D721Med (cell line): ENCODE measurements at places on chromosomes 12 and 14.

- DNase-seq, result no peak
Measured at GRCh38 chr14:73305499-73305898, 68.2 kb downstream of the PAPLN start.

DNA sequence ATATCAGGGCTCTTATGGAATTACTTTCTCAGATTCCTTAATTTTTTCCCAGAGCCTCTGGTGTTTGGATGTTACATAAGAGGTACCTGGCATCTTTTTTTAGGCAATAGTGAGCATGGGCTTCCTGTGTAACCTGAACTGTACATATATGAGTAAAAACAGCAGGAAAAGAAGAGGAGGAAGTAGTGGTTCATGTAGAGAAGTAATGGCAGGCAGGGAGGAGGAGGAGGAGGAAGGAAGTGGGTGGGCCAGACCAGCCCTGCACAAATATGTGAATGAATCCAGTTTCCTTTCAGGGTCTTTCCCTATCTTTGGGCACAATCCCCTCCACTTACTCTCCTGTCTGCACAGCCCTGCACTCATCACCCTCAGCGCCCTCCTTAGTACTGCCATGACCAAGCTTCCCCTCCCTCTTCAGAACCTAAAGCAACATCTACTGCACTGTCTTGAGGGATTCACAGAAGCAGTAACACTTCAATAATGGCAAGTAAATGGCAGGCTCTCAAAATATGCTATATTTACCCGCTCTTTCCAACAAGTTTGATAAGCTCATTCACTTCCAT lies 40.9 kb upstream of the GSG1 start:
- no peak for DNase-seq

GRCh38 chr12:50633955-50634354 lies 129.2 kb downstream of the DIP2B start:
- DNase-seq, result no peak

GRCh38 chr12:3367750-3368444 lies 123.1 kb upstream of the PRMT8 start:
- no peak for DNase-seq

- no peak for DNase-seq
Measured at GRCh38 chr12:9049520-9050133, 60.3 kb downstream of the KLRG1 start.

GRCh38 chr12:108995370-108995992 lies 25.4 kb downstream of the SVOP start:
- DNase-seq, result no peak

GRCh38 chr14:100074431-100075100 lies 9.3 kb downstream of the EVL start:
- DNase-seq, result no peak

GRCh38 chr12:19792028-19792427 lies 352.7 kb downstream of the AEBP2 start:
- DNase-seq, result no peak

DNA sequence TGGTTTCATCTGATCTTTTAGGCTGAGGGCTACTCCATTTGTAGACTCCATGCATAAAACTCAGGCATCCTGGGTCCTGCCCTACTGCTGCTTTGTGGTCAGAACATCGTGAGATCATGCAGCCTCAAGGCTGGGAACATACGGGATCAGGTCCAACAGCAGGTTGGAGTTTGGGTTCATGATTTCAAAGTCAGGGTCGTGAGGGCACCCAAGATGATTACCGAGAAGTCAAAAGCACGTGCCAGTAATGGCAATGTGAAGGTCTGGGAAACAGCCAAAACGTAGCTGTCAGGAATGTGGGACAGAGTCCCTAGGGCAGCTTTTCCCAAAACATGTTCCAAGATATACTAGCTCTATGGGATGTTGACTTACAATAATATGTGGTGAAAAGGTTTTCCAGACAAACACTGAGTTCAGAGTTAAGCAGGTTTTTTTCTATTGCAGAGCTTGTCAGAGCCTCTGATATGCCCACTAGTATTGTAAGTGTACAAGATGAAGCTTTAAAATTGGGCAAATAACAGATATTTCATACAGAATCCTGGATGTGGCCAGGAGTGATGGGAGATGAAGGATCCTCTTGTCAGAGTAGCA lies 130.3 kb upstream of the DNM1L start:
- no peak for DNase-seq

GRCh38 chr14:104211215-104211614 lies 72.8 kb downstream of the KIF26A start:
- DNase-seq, result no peak

GRCh38 chr12:130792821-130793553 lies 46.1 kb downstream of the STX2 start:
- DNase-seq, result no peak
